H1 (cell line): ENCODE measurements at places on chromosomes 3 and 15.

DNA sequence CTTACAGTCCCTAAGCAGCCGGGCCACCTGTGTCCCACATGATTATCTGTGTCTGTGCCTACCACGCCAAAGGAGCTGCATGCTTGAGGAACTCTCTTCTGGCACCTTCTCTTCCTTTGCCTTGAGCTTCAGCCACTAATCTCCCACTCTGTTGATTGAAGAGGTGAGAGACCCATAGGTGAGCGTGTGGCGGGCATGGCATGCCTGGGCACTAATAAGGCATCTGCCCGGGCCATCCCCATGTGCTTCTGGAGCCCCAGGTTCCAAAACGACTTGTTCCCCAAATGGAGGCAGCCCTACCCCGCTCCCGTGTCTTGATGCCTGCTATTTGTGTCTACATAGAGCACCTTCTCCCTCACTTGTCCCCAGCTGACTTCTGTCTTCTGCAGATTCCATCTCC, 13.0 kb downstream of the MCM2 start:
- DNase-seq, result no peak

GRCh38 chr3:188309437-188310269, 155.7 kb downstream of the LPP start:
- DNase-seq, result no peak

DNA sequence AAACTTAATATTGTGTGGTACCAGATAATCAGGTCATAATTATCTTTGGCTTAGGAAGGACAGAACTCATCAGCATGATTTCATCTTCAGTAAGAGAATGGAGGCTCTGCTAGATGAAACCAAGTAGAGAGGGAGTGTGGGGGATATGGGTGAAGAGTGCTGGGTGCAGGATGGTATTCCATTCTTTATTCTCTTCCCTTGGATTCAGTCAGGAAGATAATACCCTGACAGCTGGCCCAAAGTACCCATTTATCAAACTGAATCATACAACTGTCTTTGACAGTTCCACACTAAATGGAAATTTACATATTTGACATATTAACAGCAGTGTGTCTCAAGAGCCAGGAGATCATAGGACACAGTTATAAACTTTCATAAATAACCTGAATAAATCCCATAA, 44.7 kb downstream of the GOLIM4 start:
- DNase-seq, result no peak

DNA sequence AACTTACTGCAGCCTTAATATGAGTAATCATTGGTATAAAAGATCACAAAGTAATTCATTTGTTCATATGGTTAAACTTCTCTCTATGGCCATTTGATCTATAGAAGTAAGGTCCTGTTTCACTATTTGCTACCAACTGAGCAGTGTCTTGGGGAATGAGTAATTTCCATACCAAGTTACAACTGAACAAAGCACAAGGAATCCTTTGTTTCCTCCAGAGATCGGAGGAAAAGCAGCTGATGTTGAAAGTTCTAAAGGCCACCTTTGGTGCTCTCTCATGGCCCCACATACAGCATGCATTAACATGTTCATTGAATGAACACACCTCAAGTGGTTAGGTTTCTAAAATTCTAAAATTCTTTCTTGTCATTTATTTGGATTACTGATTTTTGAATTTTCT, 7.1 kb upstream of the CNTN3 start:
- DNase-seq, result no peak

- peak; percentile 38 for DNase-seq
Observed at GRCh38 chr15:99983171-99983885, 250.1 kb upstream of the LYSMD4 start.

- DNase-seq, result no peak
Observed at GRCh38 chr3:186760897-186761447, 22.4 kb upstream of the EIF4A2 start.

DNA sequence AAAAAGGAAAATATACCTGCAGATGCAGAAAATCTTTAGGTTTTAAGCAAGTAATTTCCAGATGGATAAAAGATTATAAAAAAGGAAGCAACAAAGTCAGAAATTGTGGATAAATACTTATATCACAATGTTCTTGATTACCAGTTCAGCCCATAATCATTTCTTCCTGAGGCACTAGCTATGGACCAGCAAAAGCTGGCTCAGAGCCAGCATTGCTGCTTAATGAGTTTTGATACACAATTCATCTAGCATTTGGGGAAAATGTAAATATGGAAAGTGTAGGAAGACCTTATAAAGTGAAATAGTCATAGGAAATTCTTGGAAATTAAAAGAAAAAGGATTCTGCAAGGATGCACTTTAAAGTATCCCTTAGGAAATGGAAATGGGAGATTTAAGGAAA, 168.3 kb upstream of the GBE1 start:
- DNase-seq, result no peak

- no peak for DNase-seq
Observed at GRCh38 chr15:89761929-89762328, 10.9 kb upstream of the MESP1 start.

DNA sequence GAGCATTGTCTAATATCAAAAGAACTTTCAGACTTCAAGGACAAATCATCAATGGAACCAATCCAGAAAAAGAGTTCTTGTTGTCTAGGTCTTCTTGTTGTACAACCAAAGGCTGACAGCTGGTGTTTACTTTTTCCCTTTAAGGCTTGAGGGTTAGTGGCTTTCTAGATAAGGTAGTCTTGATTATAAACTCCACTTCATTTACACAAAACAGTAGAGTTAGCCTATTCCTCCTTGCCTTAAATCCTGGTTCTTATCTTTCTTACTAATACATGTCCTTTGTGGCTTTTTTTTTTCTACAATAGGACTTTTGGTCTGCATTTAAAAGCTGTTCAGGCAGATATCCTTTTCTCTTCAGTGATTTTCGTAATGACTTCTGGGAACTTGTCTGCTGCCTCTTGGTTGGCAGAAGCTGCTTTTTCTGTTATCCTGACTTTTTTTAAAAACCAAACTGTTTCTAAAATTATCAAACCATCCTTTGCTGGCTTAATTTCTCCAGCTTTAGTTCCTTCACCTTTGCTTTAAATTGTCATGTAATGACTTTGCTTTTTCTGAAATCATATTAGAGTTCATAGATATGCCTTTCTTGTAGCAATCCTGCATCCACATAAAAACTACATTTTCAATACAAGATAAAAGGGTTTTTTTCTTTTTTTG, 44.8 kb downstream of the STRIT1 start:
- DNase-seq, result no peak

DNA sequence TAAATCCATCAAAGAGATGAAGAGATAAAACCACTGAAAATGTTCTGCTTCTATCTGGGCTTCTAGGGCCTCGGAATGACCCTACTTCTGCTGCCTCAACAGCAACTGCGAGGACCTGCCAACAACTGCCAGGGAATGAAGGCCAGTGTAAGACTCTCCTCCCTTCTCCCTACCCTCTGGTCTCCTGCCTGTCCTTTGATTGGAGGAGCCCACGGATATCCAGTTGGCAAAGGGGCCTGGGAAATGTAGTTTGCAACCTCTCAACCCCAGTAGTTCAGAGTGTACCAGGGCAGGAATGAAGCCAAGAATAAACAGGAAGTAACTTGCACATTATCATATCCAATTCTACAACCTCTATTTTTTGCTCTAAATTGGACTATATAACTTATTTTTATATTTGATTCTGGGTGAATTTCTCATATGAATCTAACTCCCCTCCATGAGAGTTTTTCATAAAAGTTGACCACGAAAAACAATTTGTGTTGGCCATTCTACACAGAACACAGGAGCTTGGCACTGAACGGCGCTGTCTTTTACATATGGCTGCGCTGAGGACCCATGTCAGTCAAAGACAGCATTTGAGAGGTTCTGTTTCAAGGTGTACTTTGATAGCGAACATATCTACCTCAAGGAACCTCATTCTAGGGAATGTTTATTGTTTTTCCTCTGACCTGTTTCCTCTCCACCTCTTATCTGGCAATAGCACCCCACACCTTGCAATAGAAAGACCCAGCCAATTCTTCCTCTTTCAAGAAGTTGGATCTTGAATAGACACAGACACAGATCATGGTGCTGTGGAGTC, 91.1 kb upstream of the RNF7 start:
- peak; percentile 31 for DNase-seq

DNA sequence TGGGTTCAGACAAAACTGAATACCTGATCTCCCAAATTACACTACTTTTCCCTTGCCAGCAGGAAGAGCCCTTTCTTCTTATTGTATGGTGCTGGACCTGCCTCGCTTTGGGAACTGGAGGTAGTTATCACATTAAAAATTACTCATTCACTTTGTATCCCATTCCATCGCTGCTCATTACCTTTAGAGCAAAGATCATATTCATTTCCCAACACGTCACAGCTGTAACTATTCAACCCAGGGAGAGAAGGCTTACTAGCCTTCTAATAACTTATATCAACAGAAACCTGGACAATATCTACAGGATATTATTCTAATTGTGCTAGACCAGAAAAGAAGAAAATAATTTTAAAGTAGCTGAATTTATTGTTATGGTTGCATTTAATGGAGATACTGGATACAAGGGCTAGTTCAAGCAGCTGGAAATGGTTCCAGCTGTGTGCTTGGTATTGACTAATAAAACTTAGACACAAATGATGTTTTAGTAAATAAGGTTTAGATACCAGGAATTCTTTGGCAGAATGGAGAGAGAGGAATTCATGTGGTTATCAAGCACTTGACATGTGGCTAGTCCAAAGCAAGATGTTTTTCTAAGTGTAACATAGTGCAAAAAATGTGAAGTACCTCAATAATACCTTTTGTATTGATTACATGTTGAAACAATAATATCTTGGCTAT, 656.3 kb downstream of the ROBO1 start:
- DNase-seq, result no peak

DNA sequence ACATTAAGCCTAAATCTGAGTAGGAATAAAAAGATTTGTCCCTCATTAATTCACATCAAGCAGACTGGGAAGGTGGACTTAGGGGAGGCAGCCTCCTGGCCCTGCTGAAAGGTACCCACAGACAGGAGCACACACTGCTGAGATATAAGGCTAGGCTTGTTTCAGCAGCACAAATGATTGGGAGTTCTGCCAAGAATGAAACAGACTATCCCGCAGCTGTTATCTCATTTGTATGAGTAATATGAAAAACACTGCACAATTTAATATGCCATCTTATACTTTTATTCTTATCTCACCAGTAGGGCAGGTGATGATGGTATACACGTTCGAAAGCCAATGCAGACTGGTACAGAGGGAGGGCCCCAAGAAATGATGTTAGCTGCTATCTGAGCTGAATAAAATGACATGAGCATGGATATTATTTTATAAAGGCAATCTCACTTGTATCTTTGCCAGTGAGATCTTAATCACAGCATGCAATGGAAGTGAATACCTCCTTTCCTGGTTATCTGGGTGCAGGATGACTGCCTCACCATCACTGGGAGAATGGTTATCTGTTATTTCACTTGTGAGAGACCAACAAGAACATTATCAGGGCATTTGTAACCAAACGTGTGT, 258.7 kb upstream of the PPP2R3A start:
- DNase-seq, result no peak

DNA sequence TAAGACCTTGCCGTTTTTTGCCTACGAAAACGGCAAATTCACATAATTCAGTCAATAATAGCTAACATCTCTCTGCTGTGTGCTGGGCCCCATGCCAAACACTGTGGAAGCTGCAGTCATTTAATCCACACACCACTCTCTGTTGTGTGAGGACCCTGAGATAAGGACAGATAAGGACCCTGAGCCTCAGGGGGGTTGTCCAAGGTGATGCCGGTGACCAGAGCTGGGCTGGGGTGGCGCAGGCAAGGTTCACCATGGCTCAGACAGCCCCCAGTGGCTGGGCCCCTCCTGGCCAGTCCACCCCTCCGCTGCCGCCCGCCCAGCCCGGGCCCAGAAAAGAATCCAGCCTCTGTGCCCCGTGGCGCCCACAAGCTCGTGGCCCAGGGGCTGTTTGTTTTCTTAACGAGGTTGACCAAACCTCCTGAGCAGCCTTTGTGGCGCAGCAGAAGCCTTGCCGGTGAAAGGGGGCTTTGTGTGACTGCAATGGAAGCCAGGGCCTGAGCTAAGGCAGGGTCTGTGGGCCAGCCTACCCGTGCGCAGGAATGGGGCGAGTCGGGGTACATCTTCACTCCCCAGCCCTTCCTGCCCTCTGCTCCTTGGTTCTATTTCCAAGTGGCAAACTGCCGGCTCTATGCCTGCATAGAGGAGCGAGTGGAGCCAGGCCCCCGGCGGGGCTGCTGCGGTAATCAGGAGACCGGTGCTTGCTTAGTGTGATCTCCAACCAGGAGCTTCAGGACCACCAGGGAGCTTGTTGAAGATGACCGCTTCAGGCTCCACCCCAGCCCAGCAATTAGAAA, 4.4 kb upstream of the SNX22 start:
- no peak for DNase-seq

DNA sequence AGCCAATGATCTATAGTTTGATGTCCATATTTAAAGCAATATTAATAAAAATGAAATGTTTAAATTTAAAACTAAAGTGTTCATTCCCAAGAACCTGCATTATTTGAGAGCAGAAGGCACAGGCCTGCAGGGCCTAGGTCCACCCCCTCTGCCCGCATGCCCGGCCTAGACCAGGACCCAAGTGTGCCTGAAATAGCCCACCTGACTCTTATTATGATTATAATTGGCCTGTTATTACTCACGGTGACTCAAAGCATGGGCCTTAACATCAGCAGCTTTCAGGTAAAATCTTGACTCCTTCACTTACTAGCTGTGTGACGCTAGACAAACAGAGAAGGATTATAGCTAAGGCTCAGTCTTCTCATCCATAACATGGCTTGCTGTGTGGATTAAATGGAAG, 128.8 kb downstream of the PLCL2 start:
- DNase-seq, result no peak

GRCh38 chr3:135440746-135441145, 524.8 kb upstream of the PPP2R3A start:
- no peak for DNase-seq

GRCh38 chr15:53559364-53560277, 199.8 kb downstream of the WDR72 start:
- DNase-seq, result no peak

- no peak for DNase-seq
Observed at GRCh38 chr15:68003297-68003696, 50.8 kb upstream of the PIAS1 start.

DNA sequence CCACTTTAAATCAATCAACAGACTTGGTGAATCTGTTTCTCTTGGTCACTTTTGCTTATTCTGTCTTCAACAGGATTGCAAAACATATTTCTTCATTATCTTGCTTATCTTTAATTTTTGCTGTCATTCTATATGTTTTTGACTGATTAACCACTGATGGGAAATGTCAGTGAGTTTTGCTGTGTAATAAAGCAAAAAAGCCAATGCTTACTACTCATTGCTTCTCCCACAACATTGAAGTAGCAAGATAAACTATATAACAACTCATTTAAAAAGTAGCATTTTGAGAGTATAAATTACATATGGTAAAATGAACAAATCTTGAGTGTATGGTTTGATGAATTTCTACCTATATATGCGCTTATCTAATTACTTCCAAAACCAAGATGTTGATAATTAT, 892 bp downstream of the CD200R1L start:
- DNase-seq, result no peak
